ENCODE measurements at places on chromosomes 7 and 10.

- no peak for DNase-seq
Measured at GRCh38 chr7:138587485-138587884, 113.7 kb downstream of the SVOPL start.

GRCh38 chr10:121627876-121628581 lies 29.8 kb upstream of the FGFR2 start:
- DNase-seq: no peak

DNA sequence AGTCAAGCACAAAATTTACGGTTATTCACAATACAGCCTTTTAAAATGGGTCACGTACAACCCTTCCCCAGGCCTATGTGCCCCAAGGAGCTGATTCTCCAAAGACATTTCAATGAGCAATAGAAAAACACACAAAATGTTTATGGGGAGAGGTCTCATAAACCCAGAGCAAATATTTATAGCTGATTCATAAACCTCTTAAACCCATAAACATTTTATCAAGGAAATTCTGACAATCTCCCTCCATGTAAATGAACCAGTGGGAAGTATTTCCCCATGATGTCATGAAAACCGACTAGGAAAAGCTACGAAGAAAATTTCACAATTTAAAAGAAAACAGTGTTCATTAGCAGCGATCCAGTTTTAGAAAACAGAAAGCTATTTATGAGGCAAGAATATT lies 36.0 kb downstream of the SFMBT2 start:
- DNase-seq: no peak

- no peak for DNase-seq
Measured at GRCh38 chr7:100127866-100128636, 1.3 kb downstream of the MBLAC1 start.

DNA sequence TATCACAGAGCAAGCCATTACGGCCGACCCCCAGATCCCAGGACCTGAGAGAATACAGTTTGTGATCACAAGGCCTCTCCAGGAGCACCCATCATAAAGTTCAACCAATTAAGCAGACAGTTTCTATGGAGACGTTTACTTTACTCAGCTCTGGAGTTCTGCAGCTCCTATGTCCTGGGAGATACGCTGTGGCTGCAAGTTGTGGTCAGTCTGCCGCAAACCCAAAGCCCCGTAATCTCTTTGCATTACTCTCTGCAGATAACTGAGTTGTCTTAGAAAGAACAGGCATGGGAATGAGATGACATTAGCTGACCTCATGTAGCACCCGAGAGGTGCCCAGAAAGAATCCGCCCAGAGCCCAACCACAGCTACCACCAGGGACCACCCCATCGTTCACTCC lies 305.1 kb downstream of the FGFR2 start:
- no peak for DNase-seq

GRCh38 chr7:81990395-81990794 lies 220.5 kb upstream of the HGF start:
- no peak for DNase-seq

DNA sequence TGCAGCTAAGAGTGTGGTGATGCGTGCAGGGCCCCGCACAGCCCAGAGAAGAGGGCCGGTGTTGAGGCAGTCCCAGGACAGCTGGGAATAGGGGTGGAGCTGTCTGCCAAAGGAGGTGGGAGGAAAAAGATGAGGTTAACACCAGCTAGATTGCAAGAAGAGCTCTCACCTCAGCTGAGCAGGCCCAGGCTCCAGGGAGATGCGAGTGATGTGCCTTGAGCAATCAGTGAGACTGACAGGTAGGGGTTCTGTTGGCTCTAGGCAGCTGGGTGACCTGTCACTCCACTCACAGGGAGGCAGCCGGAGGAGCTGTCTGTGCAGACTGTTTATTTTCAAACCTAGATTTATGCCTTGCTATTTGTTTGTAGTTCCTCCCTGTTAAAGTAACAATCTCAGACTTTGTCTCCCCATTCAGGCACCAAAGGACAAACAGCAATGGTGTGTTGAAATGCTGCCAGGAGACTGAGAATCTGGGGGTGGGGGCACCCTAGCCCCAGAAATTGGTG lies 205.1 kb upstream of the CXCL12 start:
- DNase-seq: no peak

DNA sequence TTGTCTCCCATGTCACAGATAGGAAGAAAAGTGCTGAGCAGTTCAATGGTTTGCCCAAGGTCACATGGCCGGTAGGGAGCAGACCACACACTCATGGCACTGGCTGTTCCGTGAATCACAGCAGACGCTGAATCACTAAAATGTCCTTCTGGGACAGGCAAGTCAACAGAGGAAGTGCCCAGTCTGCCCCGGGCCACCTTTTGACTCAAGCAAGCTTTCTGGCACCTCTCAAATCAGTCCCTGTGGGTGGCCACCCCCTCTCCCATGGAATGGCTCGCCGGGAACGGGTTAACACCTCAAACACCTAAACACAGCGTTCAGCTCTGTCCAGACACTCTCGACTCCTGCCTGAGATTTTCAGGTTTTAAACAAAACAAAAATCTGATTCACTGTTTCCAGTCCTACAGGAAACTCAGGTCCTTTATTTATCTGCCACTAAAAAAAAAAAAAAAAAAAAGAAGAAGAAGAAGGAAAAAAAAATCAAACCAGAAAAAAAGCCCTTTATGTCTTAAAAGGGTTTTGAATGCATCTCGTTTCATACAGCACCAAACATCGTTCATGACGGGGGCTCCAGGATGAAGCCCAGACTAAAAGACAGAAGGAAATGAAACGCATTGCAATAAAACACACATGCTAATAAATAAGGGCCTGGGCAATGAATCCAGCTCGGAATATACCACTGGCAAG lies 15.5 kb downstream of the CARD11 start:
- no peak for DNase-seq

DNA sequence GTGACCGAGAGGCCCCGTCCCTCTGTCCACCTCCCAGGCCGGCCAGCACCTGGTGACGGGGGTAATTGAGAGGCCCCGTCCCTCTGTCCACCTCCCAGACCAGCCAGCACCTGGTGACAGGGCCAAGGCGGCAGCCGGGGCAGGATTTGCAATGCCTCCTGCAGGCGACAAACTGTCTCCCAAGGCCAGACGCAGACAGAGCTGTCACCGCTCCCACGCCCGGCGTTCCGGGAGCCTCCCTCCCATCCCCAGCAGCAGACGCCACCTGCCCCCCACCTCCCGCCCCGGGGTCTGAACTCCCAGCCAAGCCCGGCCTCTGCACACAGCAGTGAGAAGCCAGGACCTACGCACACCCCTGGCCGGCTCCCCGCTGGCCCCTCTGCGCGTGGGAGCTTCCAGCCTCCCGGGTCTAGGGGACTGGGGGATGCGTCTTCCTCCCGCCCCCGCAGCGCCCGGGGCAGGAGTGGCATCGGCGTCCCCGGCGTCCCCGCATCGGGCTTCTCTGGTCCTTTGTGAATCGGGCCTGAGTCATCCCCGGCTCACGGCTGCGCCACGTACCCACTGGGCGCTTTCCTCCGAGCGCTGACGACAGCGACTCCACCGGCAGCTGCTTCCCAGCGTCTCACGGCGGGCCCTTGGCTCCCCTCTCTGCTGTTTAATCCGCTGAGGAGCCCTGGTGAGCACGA lies 95.1 kb upstream of the DIP2C start:
- DNase-seq: no peak

GRCh38 chr10:17232276-17232960 lies 4.4 kb downstream of the VIM start:
- DNase-seq: no peak

GRCh38 chr7:1856161-1856887 lies 186.2 kb downstream of the ELFN1 start:
- no peak for DNase-seq

GRCh38 chr7:73518470-73518869 lies 3.6 kb downstream of the BAZ1B start:
- no peak for DNase-seq

DNA sequence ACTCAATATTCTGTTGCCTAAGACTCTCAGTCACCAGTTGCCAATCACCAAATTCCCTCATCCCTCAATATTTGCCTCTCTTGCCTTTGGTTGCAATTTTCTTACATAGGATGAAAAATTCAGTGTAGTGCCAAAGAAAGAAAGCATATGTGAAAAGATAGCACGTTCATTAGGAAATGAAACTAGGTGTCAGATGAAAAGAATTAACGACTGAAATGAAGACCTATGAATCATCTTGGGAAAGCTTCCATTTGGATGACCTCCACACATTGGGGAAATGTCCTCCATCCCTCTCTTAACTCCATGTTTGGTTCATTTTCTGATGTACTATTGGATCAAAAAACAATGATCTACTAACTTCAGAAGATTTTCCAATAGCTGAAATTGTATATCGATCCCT lies 145.1 kb upstream of the MEOX2 start:
- no peak for DNase-seq

DNA sequence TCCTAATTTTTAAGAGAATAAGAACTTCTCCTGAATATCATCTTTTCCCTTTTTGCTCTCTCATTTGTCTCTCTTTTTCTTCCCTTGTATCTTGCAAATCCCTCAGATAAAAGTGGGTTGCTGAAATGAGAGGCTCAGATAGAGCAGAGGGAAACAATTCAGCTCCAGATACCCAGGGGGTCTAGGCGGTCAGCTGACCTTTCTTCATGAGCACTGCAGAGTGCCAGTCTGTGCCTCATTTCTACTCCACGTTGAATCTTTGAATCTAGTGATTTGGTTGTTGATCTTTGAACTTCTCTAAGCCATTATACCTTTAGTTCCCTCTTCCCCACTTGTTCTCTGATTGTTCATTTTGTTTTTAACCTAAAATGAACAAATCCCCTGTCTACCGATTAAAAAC lies 572.6 kb downstream of the PTPRN2 start:
- no peak for DNase-seq

DNA sequence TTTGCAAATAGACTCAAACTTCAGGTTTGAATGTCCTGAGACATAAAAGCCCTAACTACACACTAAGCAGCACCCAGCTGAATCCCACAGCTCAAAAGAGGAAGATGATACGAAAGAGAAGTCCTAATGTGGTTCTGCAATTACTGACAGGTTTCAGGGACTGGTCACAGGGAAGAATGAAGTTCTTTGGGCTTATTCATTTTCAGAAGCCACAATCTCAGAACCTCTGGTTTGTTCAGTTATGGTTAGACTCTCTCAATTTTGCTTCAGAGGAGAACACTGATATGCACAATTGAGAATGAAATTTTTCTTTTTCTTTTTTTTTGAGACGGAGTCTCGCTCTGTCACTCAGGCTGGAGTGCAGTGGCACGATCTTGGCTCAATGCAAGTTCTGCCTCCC lies 94.6 kb upstream of the FAM180A start:
- no peak for DNase-seq

DNA sequence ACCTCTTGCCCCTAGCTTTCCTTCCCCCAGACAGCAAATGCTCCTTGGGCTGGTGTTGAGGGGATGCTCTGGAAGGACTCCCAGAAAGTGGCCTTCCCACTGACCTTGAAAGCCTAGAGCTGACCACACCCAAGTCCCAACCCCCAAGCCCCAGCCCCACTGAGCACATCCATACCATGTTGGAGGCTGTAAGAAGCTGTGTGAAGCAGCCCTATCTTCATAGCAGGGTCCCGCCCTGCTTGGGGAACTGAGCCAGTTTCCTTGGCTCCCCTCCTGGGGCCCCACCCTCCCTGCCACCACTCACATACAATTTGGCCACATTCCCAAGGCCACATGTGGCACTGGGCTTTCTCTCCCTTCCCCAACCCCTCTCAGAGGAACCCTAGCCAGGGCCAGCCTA lies 72.3 kb upstream of the CACUL1 start:
- DNase-seq: no peak

- DNase-seq: no peak
Measured at GRCh38 chr7:114548081-114548980, 133.7 kb downstream of the FOXP2 start.

DNA sequence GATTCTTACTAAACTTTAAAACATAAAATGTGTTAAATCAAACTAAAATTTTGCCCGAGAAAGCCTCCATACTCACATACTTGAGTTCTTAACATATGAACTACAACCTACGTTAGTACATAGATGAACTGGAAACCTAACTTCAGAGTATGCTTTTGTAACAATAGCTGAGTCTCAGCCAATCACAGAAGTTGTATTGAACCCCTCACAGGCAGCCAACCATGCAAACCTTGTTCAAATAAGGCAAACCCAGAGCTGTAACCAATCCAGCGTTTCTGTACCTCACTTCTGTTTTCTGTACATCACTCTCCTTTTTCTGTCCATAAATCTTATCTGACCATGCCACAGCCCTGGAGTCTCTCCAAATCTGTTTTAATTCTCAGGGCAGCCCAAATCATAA lies 157.3 kb upstream of the COL1A2 start:
- no peak for DNase-seq

DNA sequence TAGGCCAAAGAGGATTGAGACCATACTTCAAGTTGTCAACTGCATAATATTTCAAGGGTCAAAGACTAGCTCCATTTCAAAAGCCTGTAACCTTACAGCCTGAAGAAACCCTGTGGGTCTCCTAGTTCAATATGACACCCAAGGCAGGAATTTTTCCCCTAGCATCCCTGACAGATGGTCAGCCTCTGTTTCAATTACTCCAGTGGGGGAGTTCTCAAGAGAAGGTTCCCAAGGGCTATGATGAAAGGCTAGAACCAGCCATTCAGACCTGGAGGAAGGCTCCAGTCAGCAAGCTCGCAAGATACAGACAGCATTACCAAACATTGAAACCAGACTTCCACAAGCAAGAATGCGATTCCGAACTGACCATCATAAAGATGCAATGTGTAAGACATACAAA lies 1.6 kb downstream of the HTR7 start:
- no peak for DNase-seq

DNA sequence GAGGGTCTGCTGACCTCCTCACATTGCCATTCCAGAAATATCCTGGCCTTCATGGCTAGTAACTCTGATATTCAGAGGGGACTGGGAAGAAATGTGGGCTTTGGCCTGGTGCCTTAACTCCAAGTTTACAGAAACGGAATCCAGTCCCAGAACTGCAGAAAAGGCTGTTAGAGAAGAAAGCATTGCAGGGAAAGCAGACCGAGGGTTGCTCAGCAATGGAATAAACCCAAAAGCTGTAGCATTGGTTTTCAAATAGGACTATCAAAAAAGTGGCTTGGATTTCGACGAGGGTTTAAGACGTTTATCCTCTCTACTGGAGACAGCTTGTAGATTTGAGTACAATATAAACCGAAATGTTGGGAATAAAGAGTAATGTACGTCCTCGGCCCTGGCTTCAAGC lies 425.8 kb upstream of the FOXK1 start:
- DNase-seq: no peak

DNA sequence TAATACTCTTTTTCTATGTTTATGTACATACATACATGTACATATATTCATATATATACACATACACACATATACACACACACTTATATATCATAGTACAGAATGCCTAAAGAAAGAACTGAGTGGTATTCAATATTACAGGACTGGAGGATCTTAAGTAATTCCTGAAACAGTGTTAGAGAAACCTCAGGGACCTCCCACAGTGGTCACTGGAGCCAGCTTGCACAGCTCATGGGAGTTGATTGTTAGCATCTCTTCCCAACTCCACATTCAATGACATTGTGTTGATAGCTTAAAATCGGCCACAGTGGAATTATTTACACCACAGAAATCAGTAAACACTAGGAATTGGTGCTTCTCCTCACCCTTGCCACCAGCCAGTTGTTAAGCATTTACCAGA lies 6.0 kb downstream of the LRRC17 start:
- no peak for DNase-seq

Data from NCI-H748 treated with DMSO at 0.1 percent for 48 hours (cell line).